ENCODE measurements at places on chromosomes 16 and 17.

- no peak for DNase-seq
- no peaks in the 10 kb centered on the region for H3K4me1 ChIP-seq
- no peak overlapping the region for H3K4me3 ChIP-seq
Observed at GRCh38 chr17:81126281-81127132, 38.8 kb upstream of the PVALEF start.

DNA sequence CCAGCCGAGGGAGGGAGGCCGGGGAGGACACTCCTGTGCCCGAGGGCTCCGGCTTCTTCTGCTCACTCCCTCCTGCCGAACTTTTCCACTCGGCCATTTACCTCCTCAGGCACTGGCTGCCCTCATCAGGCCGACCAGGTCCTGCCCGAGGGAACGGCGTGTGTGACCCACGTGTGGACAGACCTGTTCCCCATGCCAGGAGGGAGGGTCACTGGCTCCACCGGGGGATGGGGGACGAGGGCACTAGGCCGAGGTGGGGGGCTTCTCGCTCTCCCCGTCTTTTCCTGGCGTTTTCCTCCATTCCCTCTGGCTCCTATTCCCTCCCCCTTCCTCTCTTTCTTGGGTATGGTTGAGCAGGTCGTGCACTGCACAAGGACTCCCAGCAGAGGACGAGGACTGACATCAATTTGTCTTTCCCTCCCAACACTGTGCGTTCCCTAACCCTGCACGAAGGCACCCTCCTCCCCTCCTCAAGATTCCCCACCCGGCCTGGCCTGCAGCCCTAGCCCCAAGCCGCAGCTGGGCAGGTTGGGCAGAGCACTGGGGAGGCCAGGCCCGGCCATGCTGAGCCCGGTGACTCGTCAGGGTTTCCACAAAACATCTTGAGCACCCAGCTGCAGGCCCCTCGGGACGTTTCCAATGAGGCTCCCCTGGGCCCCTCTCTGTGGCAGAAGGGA, 3.2 kb upstream of the IL17C start:
- peak overlapping the region; percentile 39 for H3K4me3 ChIP-seq
- no peaks in the 10 kb centered on the region for H3K27me3 ChIP-seq
- H3K36me3 ChIP-seq: peaks cover 24% of the 10 kb centered on the region
- H3K27ac ChIP-seq: no peak overlapping the region
- no peak for DNase-seq

GRCh38 chr16:51440131-51440889, 289.2 kb upstream of the SALL1 start:
- no peak overlapping the region for H3K4me3 ChIP-seq
- H3K27me3 ChIP-seq: no peaks in the 10 kb centered on the region
- no peaks in the 10 kb centered on the region for H3K36me3 ChIP-seq
- DNase-seq: no peak
- no peak overlapping the region for H3K27ac ChIP-seq
- H3K4me1 ChIP-seq: no peaks in the 10 kb centered on the region

DNA sequence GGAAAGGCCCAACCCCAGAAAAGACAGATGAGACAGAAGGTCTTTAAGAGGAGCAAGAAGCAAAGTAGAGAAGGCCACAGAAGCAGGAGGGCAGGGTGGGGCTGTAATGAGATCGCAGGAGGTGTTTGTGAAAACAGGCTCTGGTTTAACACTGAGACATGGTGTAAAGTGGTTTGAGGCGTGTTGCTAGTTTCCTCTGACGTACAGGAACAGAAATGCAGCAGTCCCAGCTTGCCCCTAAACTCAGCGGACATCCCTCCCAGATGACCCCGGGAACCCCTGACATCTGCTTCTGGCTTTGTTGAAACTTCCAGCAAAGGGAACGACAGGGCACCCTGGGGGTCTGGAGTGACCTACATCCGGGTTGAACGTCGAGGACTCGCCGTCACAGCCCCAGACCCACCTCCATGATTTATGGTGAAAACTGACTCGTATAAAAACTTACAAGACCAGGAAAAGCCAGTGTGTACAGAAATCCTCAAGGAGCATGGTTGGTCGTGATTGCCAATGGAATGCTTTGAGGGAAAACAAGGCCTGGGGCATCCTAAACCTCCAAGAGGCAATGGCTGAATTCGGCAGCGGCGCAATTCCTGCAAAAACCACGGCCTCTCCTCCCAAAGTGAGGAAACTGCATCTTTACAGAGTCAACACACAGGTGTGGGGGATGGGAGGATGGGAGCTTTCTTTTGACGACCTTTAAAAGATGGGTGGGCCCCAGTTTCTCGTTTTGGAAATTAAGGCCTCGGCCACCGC, 25.8 kb downstream of the LITAF start:
- peak overlapping the region; percentile 56 for H3K27ac ChIP-seq
- DNase-seq: peak; percentile 67
- H3K36me3 ChIP-seq: peaks cover 9% of the 10 kb centered on the region
- H3K4me1 ChIP-seq: peaks cover 9% of the 10 kb centered on the region
- no peak overlapping the region for H3K4me3 ChIP-seq

- H3K27ac ChIP-seq: no peak overlapping the region
- no peaks in the 10 kb centered on the region for H3K4me1 ChIP-seq
- no peak overlapping the region for H3K4me3 ChIP-seq
- no peak for DNase-seq
- no peaks in the 10 kb centered on the region for H3K27me3 ChIP-seq
Observed at GRCh38 chr17:13197586-13197985, 179.8 kb upstream of the ELAC2 start.

DNA sequence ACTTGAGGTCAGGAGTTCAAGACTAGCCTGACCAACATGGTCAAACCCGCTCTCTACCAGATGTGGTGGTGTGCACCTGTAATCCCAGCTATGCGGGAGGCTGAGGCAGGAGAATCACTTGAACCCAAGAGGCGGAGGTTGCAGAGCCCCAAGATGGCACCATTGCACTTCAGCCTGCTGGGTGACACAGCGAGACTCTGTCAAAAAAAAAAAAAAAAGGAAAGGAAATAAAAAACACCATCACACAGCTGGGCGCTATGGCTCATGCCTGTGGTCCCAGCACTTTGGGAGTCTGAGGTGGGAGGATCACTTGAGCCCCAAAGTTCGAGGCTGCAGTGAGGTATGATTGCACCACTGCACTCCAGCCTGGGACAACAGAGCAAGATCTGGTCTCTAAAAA, 13.3 kb upstream of the SBK1 start:
- no peak overlapping the region for H3K27ac ChIP-seq
- H3K27me3 ChIP-seq: no peaks in the 10 kb centered on the region
- H3K4me3 ChIP-seq: no peak overlapping the region
- no peaks in the 10 kb centered on the region for H3K36me3 ChIP-seq
- no peaks in the 10 kb centered on the region for H3K4me1 ChIP-seq

DNA sequence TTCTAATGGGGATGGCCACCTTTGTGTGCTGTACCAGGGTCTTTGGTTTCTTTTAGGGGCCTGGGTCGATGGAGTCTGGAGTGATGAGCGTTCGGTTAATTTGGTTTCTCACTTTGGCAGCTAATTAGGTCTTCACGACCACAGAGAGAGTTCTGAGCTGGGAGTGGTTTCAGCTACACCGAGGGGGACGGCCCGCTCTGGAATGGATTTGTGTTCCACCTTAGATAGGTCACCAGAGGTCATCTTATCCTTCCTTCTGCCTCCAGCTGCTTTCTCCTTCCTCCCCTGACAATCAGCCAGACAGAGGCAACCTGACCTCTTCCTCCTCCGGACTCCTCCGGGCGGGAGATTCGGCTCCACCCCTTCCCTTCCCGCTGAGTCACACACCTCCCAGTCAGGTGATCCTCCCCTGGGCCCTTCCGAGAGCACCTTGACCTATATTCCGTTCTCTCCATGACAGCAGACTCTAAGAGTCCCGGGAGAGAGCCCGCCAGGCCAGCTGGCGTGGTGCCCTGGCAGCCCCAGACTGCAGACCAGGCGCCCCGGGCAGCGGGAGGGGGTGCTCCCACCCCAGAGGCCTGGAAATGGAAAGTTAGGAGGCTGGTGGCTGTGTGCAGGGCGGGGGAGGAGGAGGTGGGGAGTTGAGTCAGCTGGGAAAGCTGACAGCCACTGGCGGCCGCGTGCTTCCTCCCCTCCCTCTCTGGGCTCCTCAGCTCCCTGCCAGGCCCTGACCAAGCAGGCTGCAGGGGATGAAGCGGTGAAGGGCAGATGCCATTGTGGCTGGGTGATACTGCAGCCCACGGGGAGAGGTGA, 44.7 kb downstream of the CHD9 start:
- H3K27ac ChIP-seq: peak overlapping the region; percentile 94
- peaks cover 32% of the 10 kb centered on the region for H3K4me1 ChIP-seq
- peak; percentile 96 for DNase-seq
- no peaks in the 10 kb centered on the region for H3K27me3 ChIP-seq
